Activated CD4-positive, alpha-beta memory T cell treated with anti-CD3 and anti-CD28 coated beads for 36 hours (primary cell): ENCODE measurements at places on chromosomes 12 and 14. TPM values are rescaled to one million over a fixed set of nuclear protein-coding genes. Genes with fewer than 3 reads are reported as not detected.

DNA sequence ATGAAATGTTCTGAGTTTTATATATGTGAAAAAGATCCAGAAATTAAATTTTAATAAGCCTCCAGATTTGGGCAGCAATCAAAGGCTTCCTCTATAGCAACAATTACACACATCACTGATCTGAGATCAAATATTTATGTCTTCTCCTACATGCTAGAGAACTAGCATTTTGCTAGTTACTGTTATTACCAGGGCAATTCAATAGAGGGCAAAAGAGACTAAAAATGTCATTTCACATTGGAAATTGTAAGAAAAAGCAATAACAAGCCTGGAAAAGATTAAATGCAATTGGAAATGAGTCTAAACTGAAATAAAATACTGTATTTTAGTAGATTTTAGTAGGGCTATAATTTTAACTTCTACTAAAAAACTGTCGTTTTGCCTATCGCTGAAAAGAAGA is 32.6 kb upstream of the ANO6 start:
- H3K27me3 ChIP-seq, result no peaks in the 10 kb centered on the region
- DNase-seq, result no peak
- no peak overlapping the region for H3K4me3 ChIP-seq
- H3K36me3 ChIP-seq, result peaks cover 13% of the 10 kb centered on the region

DNA sequence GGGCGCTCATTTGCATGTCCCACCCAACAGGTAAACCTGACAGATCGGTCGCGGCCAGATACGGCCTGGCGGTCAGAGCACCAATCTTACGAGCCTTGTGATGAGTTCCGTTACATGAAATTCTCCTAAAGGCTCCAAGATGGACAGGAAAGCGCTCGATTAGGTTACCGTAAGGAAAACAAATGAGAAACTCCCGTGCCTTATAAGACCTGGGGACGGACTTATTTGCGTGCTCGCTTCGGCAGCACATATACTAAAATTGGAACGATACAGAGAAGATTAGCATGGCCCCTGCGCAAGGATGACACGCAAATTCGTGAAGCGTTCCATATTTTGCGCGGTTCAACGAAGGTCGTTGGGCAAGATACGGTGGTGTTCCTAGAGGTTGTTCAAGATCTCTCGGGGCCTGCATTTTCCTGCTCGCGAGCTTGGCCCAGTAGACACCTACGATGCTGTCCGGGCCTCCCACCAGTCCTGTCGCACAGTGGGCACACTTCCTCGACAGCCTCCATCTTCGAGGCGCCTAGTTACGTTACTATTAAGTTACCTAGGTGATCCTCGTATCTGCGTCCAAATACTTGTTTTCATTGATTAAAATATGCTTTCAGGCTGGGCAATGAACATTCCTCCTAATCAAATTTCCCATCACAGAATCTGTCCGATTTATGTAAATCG is at the start of gene RNU6-7:
RNU6-7 (plus strand) TSS at position 230 of the 675 bp plus-strand sequence.
- peaks cover 53% of the 10 kb centered on the region for H3K4me1 ChIP-seq
- H3K27ac ChIP-seq, result peak within 1 kb of the TSS; percentile 98
- peaks cover 2% of the 10 kb centered on the region for H3K27me3 ChIP-seq
- DNase-seq, result peak; percentile 47

CMKLR1 gene
- total RNA-seq, result not detected

ESRRB gene
- not detected for total RNA-seq

DNA sequence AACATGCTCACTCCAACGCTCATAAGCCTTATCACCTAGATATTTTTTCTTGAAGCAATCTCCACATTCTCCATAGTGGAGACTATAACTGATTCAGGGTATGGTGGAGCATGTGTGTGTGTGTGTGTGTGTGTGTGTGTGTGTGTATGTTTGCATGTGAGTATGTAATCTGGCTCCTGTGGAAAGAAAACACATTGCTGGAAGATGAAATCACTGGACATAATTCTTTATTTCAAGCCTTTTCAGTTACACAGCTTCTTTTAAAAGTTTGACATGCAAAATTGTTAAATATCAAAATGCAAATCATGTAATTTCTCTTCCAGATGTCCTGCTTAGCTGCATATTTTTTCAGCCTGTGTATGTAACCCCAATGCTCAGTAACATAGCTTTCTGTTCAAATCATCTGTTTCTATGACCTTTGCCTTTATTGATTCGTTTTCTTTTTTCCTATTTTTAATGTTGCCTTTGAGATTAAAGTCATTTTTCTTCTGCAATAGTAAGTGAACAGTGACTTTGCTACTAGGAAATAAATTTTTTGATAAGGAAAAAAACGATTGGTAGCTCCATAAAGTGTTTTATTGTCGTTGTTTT is 80.5 kb upstream of the BTG1 start:
- H3K4me3 ChIP-seq, result no peak overlapping the region
- peaks cover 4% of the 10 kb centered on the region for H3K4me1 ChIP-seq
- no peak overlapping the region for H3K27ac ChIP-seq
- DNase-seq, result no peak
- no peaks in the 10 kb centered on the region for H3K27me3 ChIP-seq
- H3K36me3 ChIP-seq, result no peaks in the 10 kb centered on the region

DNA sequence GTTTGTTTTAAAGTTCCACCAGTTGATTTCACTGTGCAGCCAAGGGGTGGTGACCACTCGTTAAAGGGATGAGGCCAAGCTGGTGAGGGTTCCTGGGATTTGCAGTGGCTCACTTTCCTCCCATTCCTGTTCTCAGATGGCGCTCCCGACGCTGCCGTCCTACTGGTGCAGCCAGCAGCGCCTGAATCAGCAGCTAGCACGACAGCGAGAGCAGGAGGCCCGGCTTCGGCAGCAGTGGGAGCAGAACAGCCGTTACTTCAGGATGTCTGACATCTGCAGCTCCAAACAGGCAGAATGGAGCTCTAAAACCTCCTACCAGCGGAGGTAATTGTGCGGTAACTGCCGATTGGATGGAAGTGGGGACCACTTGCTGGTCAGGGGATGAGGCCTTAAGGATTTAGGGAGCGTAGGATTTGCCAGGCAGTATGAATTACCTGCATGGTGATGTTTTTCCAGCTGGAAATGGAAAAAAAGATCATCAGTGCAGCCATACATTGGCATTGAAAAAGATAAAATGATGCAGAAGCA is 2.9 kb downstream of the TCHP start:
- peaks cover 40% of the 10 kb centered on the region for H3K36me3 ChIP-seq
- no peaks in the 10 kb centered on the region for H3K27me3 ChIP-seq
- no peak overlapping the region for H3K4me3 ChIP-seq
- no peak for DNase-seq

DNA sequence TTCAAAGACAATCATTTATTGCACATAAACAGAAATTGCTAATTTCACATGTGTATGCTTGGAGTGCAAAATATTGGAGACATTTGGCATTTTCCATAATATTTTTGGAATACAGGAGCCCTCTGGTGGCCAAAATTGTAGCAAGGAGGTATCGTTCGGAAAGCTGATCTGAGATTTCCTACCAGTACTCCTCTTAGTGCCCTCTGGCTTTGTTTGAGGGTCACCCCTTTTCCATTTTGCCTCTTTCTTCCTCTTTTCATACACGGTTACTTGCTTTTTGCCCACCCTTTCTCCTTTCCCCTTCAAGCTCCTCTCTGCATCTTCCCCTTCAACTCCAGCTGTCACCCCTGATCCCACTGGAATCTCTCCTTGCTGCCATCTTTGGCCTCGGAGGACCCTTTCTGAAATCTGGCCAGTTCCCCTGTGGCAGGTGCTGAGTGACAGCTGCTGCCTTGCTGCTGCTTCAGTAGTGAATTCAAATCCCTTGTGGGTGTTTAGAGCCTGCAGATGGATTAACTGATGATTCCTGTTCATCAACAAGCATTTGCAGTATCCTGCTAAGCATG is 164.6 kb upstream of the PARP11 start:
- H3K27ac ChIP-seq, result no peak overlapping the region
- no peak overlapping the region for H3K4me3 ChIP-seq
- H3K27me3 ChIP-seq, result no peaks in the 10 kb centered on the region
- DNase-seq, result no peak
- H3K4me1 ChIP-seq, result peaks cover 4% of the 10 kb centered on the region
- no peaks in the 10 kb centered on the region for H3K36me3 ChIP-seq

DNA sequence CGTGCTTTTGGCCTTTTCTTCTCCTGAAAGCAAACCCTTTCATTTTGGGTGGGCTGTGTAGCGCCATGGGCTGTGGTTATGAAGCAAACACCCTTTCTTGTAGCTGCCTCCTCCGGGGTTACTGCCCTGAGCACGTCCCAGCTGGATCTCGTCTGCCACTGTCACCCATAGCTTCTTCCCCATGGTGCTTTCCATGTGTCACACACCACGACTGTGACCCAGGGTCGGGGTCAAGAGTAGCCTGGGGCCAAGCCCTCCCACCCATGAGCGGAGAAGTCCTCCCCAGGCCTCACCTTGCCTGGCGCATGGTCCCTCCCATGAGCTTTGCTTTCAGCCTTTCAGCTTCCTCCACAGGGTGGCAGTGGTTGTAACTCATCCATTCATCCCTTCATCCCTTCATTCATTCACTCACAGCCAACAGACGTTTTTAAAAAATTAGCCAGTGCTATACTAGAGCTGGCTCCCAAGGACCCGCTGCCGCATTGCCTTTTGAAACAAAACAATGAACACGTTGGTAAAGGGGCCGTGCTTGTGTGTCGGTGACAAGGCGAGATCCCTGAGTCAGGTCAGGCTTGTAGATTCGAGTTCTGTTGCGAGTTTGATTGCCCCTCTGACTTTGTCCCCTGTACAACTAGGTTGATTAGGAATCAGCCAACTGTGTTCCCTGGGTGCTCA is 29.5 kb downstream of the MEG3 start:
- H3K27ac ChIP-seq, result no peak overlapping the region
- no peaks in the 10 kb centered on the region for H3K4me1 ChIP-seq
- H3K4me3 ChIP-seq, result no peak overlapping the region
- H3K36me3 ChIP-seq, result no peaks in the 10 kb centered on the region
- no peak for DNase-seq

GRCh38 chr14:75996488-75996887 is 10.9 kb downstream of the IFT43 start:
- no peak overlapping the region for H3K4me3 ChIP-seq
- DNase-seq, result no peak
- no peak overlapping the region for H3K27ac ChIP-seq
- H3K27me3 ChIP-seq, result no peaks in the 10 kb centered on the region
- H3K4me1 ChIP-seq, result peaks cover 4% of the 10 kb centered on the region
- H3K36me3 ChIP-seq, result peaks cover 22% of the 10 kb centered on the region

GRCh38 chr14:76268047-76268431 is 107.9 kb upstream of the ESRRB start:
- no peak overlapping the region for H3K27ac ChIP-seq
- H3K36me3 ChIP-seq, result no peaks in the 10 kb centered on the region
- no peak overlapping the region for H3K4me3 ChIP-seq
- H3K4me1 ChIP-seq, result no peaks in the 10 kb centered on the region

DNA sequence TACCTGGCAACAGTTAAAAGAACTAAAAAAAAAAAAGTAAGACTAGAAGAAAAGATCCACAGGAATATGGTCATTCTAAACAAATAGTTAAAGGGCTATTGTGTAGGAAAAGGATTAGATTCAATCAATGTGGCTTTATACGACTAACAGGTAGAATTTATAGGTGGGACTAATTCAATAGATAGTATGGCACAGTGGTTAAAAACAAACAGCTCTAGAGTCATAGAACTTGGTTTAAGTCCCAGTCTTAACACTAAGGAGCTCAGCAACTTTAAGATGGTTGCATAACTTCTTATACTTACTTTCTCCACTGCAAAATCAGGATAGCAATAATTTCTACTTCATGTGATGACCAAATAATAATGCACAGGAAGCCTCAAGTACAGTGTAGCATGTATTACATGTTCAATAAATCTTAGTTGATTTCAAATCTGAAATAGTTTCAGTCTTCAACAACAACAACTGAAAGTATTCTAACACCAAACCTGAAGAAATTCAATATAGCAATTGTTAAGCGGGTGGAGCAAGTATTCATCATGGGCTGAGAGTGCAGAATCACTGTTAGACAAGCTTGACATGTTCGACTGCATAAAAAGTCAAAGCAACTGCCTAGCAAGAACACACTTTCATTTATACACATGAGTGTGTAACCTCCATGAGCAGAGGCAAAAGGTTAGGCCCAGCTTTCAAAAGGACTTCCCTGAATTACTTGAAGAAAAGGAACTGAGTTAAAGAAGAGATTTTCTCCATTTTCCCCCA is 50.4 kb downstream of the ITPR2 start:
- H3K36me3 ChIP-seq, result peaks cover 54% of the 10 kb centered on the region
- peaks cover 5% of the 10 kb centered on the region for H3K4me1 ChIP-seq
- no peaks in the 10 kb centered on the region for H3K27me3 ChIP-seq
- H3K4me3 ChIP-seq, result no peak overlapping the region
- no peak overlapping the region for H3K27ac ChIP-seq
- no peak for DNase-seq

SYCP3 gene
- 0.07 TPM for total RNA-seq

DNA sequence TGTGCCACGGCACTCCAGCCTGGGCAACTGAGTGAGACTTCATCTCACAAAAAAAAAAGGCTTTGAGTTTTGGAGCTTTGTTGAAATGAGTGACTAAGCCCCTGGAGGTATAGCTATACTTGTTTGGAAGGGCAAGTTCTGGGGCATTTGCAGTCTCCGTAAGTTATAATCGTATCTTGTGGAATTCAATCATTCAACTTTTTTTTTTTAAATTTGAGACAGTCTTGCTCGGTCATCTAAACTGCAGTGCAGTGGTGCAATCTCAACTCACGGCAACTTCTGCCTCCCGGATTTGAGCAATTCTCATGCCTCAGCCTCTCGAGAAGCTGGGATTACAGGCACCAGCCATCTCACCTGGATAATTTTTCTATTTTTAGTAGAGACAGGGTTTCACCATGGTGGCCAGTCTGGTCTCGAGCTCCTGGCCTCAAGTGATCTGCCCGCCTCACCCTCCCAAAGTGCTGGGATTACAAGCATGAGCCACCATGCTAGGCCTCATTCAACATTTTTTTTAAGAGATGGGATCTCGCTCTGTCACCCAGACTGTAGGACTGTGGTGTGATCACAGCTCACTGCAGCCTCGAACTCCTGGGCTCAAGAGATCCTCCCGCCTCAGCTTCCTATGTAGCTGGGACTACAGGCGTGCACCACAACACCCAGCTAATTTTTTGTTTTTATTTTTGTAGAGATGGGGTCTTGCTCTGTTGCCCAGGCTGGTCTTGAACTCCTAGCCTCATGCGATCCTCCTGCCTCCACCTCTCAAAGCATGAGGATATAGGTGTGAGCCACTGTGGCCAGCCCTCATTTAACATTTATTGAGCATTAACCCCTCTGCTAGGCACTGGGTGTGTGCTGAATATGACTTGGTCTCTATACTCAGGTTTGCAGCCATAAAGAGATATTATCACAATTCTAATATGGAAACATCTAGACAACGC is 133.7 kb upstream of the MAP1LC3B2 start:
- H3K4me1 ChIP-seq, result no peaks in the 10 kb centered on the region
- no peaks in the 10 kb centered on the region for H3K27me3 ChIP-seq
- H3K27ac ChIP-seq, result no peak overlapping the region
- no peaks in the 10 kb centered on the region for H3K36me3 ChIP-seq
- H3K4me3 ChIP-seq, result no peak overlapping the region

DNA sequence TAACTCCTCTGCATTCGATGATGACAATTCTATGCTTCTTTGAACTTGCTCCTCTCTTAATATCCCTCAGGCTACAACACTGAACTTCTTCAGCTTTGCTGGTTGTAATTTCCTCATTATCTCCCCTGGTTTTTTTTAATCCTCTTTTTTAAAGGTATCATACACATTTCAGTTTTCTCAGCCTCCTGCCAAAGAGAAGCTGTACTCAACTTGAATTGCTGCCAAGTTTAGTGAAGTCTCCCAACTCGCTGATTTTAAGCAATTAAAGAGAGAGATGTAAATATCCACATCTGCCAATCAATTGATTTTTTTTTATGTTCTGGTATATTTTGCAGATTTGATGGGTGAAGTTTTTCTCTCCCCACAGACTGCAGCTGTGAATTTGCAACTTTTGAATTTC is 817.8 kb downstream of the GALC start:
- H3K4me3 ChIP-seq, result no peak overlapping the region
- H3K27me3 ChIP-seq, result no peaks in the 10 kb centered on the region
- DNase-seq, result no peak
- H3K36me3 ChIP-seq, result no peaks in the 10 kb centered on the region
- H3K4me1 ChIP-seq, result no peaks in the 10 kb centered on the region
- no peak overlapping the region for H3K27ac ChIP-seq
